ENCODE measurements at places on chromosomes 2 and 18.

- no peak for DNase-seq
Measured at GRCh38 chr2:233905945-233906344, 11.2 kb upstream of the TRPM8 start.

GRCh38 chr2:53575721-53576124 lies 191.9 kb upstream of the CHAC2 start:
- DNase-seq: no peak

DNA sequence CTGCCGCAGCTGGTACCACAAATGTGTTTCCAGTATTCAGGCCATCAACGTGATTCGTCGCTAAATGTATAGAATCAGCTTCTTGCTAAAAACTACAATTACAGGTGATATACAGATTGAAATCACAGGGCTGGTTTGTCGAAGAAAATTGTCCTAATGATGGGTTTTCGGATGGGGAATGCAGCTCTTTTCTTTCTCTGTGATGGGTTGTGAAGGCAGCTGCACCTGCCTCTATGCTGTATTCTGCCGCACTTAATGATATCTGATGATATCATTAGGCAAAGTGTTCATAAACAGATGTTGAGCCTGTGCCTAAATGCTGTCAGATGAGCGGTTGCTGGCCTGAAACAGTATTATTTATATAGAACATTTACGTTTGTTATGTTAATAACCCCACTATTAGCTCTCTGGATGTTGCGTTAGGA lies 218.1 kb downstream of the ARHGAP15 start:
- DNase-seq: no peak

GRCh38 chr2:43027097-43027873 lies 199.1 kb downstream of the ZFP36L2 start:
- DNase-seq: no peak

DNA sequence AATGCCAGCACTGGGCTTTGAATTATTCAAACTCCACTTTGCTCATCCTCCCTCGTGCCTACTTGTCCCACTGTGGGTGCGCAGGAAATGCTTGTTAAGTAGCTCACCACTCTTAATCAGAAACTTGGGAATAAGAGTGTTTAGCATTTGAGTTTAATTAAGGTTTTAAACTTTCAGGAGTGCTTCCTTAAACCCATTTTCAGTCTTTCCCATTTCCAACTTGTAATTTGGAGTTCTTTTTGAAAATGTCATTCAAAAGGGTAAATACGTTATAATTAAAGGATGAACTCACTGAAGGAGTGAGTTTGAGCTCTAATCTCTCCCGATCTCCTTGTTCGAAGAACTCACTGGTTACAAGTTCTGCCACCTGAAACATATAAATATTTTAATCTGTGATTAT lies 276.6 kb downstream of the AGPS start:
- DNase-seq: no peak

GRCh38 chr2:218898109-218898878 lies 17.6 kb downstream of the WNT10A start:
- DNase-seq: peak; percentile 38

- no peak for DNase-seq
Measured at GRCh38 chr2:7502336-7502735, 585.1 kb downstream of the RNF144A start.

- DNase-seq: no peak
Measured at GRCh38 chr2:11631462-11631861, 38.5 kb downstream of the NTSR2 start.

- no peak for DNase-seq
Measured at GRCh38 chr18:63182861-63183260, 136.7 kb downstream of the BCL2 start.

DNA sequence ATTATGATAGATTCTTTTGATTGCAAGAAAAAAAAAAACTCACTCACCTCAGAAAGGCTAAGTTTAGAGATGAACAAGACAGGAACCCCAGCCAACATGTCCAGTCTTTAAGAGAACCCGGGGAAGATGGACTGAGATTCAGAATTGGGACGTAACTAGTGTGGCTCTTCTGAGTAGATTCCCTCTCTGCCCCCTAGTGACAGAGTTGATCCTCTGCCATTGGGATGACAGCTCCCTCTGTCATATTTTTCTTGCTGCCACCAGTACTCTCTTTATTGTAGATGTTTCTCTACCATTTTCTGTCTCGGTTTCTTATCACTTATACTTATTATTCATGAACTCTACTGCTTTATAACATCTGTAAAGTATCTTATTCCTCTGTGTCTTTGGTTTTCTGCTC lies 77.7 kb downstream of the GULP1 start:
- peak; percentile 19 for DNase-seq

DNA sequence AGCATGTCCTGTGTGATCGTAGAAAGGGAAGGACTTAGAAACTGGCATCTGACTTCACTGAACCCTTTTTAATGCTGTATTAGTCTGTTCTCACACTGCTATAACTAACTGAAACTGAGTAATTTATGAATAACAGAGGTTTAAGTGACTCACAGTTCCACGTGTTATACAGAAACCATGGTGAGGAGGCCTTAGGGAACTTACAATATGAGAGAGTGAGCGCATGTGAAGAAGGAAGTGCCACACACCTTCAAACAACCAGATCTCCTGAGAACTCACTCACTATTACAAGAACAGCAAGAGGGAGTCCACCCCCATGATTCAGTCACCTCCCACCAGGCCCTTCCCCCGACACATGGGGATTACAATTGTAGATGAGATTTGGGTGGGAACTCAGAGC lies 811.3 kb downstream of the CPS1 start:
- DNase-seq: no peak

DNA sequence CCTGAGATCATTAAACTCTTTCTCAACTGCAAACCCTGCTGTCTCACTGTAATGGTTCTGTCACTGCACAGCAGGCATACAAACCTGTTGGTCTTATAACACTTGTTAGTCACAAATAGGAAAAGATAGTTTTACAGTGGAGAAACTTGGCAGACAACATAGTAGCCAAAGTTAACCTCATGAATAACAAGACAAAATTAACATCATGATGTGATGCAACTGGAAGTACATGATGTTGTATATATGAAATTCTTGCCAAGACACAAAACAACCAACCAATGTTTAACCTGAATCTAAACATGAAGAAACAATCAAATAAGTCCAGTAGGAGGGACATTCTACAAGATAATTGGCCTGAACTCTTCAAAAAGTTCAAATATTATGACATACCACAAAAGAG lies 189.3 kb downstream of the RNF152 start:
- no peak for DNase-seq

DNA sequence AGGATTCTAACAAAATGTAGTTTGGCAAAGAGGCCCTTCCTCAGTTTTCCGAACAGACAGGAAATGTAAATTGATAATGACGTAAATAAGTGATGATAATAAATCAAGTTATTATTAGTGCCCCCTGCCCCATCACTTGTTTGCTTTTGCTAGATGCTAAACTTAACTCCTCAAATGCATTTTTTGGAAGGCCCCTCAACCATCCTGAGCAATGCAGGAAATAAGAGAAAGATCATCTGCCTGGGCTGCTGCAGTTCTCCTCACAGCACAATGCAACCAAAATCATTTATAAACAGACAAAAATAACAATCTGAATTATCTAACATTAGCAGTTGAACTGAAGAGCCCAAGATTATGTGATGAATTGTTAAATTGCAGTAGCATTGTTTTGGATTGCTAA lies 62.6 kb upstream of the PSMD14 start:
- DNase-seq: no peak

- peak; percentile 94 for DNase-seq
Measured at GRCh38 chr2:201182650-201183364, at the start of gene CASP10. CASP10 (plus strand) TSS chr2:201183141; CDS start chr2:201185778, 2,637 bp downstream.

GRCh38 chr2:104049438-104049837 lies 804.5 kb upstream of the POU3F3 start:
- DNase-seq: no peak

DNA sequence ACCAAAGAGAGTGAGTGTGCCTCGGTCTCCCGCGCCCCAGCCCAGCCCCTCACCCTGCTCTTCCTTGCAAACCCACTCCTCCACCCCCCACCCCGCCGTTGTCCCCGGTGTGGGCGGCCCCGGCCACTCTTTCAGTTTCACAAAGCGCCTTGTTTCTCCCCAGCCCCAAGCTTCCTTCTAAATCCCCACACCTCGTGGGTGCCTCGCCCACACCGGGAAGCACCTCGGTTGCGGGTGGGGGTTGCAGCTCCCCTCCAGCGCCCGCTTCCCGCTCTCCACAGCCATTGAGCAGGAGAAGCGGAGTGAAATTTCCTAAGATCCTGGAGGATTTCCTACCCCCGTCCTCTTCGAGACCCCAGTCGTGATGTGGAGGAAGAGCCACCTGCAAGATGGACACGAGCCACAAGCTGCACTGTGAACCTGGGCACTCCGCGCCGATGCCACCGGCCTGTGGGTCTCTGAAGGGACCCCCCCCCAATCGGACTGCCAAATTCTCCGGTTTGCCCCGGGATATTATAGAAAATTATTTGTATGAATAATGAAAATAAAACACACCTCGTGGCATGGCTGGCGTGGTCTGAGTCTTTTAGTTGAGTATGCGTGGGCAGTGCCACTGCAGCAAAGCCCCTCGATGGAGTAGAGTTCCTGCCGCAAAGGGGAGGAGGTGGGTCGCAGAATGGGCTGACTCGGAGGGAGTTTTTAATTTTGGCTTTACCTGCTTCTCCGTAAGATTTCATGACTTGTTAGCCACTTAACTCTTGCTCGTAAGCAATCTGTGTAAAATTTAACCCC lies 848 bp downstream of the TMSB10 start:
- DNase-seq: peak; percentile 38

GRCh38 chr18:29711932-29712331 lies 1330.6 kb downstream of the DSC3 start:
- no peak for DNase-seq

DNA sequence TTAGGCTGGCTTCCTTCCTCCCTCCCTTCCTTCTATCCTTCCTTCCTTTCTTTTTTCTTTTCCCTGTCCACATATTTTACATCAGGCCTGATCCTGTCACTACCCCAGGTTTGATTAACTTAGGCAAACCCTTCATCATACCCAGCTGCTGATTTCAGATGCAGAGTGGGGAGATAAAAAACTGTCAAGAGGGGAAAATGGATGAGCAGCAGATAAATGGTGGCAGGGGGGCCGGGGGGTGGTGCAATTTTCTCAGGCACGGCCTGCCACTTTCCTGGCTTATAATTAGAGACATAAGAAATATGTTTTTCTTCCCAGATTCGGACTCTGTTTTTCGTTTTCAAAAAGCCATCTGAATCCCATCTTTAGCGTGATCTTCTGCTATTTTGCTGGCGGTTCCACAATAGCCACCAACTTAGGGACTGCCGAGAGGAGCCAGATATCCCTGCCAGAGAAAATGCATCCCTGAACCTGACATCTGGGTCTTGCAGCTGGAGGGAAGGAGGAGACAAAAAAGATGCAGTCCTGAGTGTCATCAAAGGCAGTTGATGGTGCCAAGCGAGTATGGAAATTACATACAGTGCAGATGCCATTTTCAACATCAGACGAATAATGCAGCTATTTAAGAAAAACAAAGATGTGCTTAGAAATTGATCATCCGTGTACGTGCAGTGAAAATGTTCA lies 49.9 kb downstream of the CXCR4 start:
- no peak for DNase-seq

DNA sequence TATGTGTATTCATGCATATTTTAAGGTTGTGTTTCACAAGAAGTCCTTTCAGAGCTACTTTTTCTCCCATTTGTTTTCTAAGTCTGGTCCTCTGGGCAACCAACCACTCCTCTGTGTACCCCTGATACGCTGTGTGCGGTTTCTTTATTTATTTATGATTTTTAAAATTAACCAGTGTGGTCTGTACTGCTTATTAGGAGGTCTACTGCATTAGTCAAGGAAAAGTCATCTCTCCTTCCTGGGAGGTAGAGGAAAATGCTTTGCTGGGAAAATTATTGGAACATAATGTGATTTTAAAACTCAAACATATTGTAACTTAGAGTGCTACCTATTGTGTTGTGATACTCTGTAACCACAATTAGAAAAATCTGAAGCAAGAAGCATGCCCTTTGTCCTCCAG lies 1404.3 kb downstream of the SUCLG1 start:
- no peak for DNase-seq

DNA sequence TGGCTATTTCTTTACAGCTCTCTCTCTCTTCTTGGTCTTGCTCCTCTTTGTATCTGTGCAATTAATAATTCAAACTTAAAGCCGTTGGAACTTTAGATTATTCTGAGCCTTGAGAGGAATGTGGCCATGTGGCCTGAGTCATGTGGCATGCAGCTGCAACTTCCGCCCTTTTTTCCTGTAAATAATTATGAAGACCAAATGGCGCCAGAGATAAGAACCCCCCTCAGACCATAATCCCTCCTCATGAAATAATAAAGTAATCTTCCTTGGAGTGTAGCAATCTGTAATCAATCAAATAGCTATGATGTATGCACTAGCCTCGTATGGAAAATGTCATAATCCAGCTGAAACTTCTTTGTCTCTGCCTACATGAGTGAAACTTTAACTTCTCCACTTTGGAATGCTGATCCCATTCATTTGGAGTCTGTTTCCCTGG lies 13.5 kb upstream of the TWSG1 start:
- DNase-seq: no peak

- DNase-seq: peak; percentile 44
Measured at GRCh38 chr2:20424300-20425290, 22.3 kb upstream of the RHOB start.

- no peak for DNase-seq
Measured at GRCh38 chr2:198715302-198715835, 742.4 kb downstream of the SATB2 start.

GRCh38 chr2:45330637-45331409 lies 280.2 kb downstream of the SRBD1 start:
- no peak for DNase-seq

GRCh38 chr2:63827749-63828148 lies 13.9 kb upstream of the UGP2 start:
- DNase-seq: no peak
